Lower leg skin (tissue), 4 donors: ENCODE measurements at places on chromosomes 5 and 9. TPM values are rescaled to one million over a fixed set of nuclear protein-coding genes. Genes with fewer than 3 reads are reported as not detected.

ANKRD34B gene
- total RNA-seq: not detected

FAM174A gene
- 124 TPM for total RNA-seq

GRCh38 chr9:69949396-69949795 lies 94.3 kb upstream of the MAMDC2 start:
- DNase-seq: no peak

- DNase-seq: no peak
These were observed 26.3 kb downstream of the AHRR start for GRCh38 chr5:347712-348284.

DNA sequence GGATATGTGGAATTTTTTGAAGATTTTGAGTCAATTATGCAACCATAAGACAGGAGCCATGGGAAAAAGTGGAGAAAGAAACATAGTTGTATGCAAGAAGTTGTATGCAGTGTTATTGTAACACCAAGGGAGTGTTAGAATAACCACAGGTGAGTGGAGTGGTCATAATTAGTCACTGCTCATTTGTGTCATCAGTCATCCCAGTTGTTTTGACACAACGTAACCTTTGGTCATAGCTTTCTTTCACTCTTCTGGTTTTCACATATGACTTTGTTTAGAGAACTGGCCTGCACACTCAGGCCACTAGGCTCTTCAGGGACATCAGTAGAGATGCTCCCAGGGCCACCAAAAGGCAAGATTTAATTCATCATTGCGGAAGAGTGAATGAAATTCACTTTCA lies 158.7 kb upstream of the HMHB1 start:
- no peak for DNase-seq

- DNase-seq: no peak
These were observed 67.3 kb upstream of the GRAMD2B start for GRCh38 chr5:126355940-126356339.

DNA sequence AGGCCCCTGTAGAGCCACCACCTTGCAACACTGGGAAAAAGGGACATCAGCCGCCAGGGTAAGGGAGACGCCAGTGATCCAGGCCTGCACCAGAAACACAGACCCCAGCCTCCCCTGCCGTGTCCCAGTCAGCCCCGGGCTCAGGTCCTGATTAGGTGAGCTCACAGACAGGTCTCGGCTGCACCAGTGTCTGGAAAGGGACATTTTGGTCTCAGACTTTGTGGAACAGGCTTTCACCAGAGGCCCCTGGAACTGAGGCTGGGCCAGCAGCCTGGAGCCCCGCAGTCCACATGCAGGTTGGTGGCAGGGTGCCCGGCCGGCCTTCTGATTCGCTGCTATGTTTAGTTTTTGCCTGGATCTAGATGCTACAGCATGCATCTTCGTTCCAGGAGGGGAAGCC lies 369.0 kb upstream of the IRX4 start:
- no peak for DNase-seq

DNA sequence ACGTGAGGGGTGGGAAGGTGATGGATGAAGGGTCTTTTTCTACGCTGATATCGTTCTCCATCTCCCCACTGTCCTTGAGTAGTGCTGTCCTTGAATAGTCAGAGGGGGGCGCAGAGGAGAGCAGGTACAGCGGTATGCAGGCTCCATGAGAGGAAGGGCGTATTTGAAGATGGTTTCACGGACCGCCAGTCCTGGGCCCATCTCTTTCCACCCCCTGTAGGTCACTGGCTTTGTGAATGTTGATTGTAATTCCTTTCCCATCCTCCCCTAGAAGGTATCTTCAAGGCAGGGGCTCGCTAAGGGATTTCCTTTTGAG lies 40.8 kb upstream of the DAB2IP start:
- no peak for DNase-seq

GRCh38 chr5:119059740-119060255 lies 11.1 kb upstream of the DMXL1 start:
- no peak for DNase-seq
